ENCODE measurements at places on chromosomes 11 and 22.

DNA sequence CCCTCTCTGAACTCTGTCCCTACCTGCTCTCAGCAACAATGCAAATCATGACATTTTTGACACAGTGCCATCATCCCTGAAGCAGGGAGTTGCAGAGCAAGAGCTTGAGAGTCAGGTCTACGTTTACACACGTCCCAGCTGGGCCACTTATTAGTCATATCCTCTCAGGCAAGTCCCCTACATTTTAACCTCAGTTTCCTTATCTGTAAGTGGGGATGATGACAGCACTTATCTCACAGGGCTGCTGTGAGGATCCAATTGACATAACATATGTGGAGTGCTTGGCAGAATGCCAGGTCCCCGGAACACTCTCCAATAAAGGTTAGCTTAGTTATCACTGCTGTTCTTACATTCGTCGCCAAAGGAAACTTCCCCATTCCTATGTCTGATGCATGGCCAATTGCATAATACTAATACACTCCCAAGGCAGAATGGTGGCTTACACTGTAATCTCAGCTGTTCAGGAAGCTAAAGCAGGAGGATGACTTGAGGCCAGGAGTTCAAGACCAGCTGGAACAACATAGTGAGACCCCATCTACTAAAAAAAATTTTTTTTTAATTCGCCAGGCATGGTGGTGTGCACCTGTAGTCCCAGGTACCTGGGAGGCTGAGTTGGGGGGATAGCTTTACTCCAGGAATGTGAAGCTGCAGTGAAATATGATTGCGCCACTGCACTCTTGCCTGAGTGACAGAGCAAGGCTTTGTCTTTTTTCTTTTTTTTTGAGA is 16.6 kb downstream of the ASCC2 start:
- DNase-seq, result peak; percentile 48

DNA sequence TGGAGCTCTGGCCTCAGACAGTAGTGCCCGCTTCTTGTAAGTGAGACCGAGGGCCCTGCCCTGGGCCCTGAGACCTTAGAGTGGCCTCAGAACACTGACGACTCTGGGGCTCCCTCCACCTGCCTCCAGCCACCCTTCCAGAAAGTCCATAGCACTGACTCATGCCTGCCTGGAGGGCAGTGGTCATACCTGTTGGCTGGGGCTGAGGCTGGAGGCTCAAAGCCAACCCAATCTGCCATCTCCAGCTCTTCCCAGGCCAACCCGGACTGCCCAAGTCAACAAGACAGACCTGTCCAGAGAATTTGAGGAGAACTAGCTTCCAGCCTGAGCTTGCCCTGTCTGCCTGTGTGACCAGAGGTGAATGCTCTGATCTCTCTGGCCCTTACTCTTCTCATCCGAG is 66.9 kb upstream of the TTLL12 start:
- DNase-seq, result no peak

GRCh38 chr11:69950120-69950519 is 128.0 kb upstream of the ANO1 start:
- no peak for DNase-seq

DNA sequence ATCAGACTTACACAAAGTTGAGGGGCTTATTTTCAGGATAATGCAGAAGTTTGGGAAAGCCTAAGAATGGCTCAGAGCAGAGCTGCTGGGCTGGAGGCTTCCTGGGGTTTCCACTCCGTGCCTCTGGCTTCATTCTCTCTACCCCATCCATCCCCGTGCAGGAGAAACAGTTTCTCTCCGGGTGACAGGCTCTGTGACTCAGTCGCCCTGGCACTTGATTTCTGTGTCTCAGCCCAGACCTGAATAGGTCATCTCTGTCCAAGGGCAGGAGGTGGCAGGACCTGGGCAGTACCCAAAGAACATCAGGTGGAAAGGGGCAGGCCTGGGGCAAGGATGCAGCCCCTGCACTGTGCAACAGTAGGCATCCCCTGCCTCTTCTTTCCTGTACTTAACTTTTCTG is 38.4 kb upstream of the RTL6 start:
- DNase-seq, result no peak

DNA sequence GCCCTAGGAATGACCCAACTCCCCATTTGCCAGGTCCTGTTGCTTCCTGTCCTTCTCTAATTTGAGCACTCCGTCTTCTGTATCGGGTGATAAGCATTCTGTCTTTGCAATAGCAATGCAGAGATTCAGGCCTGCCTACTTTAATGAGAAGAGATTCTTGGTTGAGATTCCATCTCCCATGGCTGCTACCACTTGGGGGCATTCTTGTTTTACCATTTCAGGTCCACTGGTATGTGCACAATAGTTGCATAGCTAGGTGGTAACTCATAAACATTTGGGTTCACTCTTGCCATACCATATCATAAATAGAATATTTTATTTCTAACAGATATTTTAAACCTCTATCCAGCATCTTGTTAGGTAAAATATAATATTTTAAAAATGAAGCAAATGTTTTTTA is 34.4 kb upstream of the CALCB start:
- DNase-seq, result no peak

GRCh38 chr11:96885912-96886311 is 496.1 kb downstream of the JRKL start:
- DNase-seq, result no peak

- DNase-seq, result no peak
These were observed 196.9 kb downstream of the TBC1D22A start for GRCh38 chr22:46959369-46959768.

DNA sequence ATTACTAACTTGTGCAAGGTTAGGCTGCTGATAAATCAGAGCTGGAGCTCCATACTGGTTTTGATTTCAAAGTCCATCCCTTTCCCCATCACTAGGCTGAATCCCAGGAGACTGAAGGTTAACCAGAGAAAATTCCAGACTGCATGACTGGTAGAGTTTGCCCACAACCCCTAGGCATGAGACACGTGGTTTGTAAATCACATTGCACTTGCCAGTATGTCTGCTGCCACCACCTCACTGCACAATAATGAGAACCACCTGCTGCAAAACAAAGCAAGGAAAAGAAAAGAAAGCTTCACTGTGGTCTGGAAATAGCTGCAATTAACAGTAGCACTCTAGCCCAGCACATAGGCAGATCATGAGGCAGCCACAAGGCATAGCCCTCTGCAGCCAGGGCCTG is 67.6 kb upstream of the NTM start:
- DNase-seq, result no peak

GRCh38 chr11:12746593-12747097 is 72.4 kb downstream of the TEAD1 start:
- peak; percentile 75 for DNase-seq

GRCh38 chr11:57332694-57333440 is 2.8 kb downstream of the SSRP1 start:
- DNase-seq, result no peak

DNA sequence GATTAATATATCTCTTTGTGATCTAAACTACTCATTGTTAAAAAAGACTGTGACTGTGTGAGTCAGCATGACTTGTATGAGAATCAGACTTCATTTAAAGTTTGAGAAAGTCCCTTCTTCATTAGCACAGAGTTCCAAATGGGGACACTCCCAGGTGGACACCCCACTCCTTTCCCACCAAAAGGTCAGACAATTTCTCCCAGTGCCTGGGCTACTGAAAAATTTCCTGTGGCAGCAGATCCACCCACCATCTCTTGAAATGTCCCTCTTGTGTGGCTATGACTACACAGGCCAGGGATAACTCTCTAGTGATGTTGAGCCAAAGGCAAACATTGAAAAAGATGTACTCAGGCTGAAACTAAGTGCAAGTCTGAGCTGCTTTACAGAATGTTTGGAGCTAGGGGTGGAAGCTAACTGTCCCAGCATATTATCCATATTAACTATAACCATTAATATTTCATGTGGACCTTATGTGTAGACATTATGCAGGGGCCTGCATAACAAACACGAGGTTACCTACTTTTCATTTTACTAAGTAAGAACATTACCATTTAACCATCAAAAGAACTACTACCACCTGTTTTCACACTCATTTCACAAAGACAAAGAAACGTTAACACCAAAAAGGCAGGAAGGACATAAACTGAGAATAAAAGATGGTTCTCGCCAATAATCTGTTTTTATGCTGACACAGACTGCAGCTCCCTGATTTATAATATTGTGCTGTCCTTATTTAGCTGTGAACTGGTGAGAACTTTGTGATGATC is 44.8 kb downstream of the MMP20 start:
- DNase-seq, result no peak

GRCh38 chr22:17789379-17790200 is 15.3 kb upstream of the BID start:
- no peak for DNase-seq

DNA sequence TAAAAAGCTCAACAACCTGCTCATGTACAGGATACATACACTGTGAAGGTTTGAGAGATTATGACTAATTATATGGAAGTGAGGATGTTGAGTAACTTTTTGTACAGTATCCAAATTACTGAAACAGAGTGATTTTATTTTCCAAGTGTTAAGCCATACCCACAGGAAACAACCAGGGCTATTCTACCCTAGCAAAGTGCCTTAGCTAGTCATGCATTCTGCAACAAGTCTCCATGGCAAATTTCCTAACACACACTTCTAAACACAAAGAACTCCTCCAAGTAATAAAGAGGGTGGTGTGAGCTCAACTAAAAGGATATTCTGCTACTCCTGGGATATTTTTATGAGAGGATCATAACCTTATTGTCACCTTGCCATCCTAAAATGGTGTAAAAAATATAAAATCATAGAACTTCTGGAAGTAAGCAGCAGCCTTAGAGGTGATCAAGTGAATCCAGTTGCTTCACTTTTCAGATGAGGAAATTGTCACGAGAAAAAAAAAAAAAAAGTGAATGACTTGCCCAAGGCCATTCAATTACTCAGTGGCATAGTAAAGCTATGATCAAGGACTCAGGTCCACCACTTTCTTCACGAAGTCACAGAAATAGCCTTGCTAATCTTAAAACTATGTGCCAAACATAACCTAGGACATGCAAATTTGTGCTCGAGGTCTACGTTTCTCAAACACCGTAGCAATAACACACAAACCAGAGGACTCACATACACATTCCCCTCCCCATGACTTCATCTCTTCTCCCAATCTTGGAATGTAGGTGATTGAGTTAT is 4.2 kb downstream of the LGR4 start:
- no peak for DNase-seq

DNA sequence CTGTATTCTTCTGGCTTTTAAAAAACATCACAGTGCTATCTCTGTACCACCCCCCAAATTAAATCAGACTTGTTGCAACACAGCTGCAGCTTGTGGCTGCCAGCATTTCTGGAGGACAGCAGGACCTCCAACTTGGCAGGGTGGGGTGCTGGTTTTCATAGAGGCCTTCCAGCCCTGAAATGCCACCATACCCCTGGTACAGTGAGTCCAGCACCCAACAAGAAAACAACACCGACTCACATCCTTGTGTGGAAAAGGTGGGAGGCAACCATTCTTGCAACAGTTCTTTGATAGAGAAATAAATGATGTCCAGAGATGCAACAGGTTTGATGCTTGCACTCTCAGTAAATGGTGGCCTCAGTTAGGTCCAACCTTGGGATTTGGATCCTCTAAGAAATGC is 96.0 kb downstream of the ABTB2 start:
- no peak for DNase-seq

DNA sequence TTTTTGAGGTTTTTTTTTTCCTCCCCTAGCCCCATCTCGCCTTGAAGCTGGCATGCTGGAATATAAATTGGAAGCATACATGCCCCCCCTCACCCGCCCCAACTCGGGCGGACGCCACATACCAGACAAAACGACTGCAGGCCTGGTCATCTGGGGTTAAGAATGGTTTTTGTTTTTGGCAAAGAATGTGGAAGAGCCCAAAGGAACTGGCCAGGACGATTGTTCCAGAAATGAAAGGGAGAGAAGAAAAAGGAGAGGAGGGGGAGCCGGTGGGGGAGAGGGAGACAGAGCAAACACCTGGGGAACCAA is 25.0 kb downstream of the MN1 start:
- no peak for DNase-seq

DNA sequence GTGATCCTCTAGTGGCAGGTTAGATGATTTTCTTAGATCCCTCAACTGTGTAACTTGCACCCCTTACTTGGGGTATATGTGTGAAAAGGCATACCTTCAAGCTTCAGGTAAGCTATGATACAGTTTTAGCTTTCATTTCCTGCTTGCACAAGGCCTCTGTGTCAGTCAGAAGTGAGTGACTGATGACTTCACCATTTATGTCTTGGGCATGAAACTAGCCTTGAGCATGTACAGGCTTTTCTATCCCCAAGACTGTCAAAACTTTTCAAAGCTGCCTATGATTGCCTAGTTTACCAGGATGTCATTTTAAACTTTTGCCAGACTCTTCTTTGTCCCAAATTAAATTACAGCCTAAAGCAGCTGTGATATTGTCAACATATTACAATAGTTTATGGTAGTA is 286.1 kb upstream of the CNTN5 start:
- no peak for DNase-seq

GRCh38 chr11:2527621-2528291 is 82.9 kb downstream of the KCNQ1 start:
- no peak for DNase-seq

DNA sequence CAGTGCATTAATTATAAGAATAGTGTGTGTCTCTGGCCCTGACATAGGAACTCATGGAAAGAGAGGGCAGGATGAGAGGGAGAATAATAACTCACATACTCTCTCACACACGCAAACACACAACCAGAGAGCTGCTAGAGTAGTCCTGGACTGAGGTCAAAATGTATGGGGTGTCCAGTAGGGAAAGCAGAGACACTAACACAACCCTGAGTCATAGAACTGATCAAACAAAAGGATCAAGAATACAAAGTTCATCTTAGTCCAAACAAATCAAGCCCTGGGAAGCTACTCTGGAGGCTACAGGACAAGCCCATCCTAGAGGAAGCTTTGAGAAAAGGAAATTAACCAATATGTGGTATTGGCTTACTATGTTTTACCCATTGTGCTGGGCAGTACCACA is 178.5 kb upstream of the GUCY1A2 start:
- DNase-seq, result no peak

All from HFF-Myc (cell line).